ENCODE measurements at places on chromosomes 3 and 15.
A peak's percentile ranks its signal among the peaks of the same experiment; 100 is the strongest.

- peak; percentile 26 for DNase-seq
Measured at GRCh38 chr15:80495401-80495942, 91.3 kb downstream of the ARNT2 start.

DNA sequence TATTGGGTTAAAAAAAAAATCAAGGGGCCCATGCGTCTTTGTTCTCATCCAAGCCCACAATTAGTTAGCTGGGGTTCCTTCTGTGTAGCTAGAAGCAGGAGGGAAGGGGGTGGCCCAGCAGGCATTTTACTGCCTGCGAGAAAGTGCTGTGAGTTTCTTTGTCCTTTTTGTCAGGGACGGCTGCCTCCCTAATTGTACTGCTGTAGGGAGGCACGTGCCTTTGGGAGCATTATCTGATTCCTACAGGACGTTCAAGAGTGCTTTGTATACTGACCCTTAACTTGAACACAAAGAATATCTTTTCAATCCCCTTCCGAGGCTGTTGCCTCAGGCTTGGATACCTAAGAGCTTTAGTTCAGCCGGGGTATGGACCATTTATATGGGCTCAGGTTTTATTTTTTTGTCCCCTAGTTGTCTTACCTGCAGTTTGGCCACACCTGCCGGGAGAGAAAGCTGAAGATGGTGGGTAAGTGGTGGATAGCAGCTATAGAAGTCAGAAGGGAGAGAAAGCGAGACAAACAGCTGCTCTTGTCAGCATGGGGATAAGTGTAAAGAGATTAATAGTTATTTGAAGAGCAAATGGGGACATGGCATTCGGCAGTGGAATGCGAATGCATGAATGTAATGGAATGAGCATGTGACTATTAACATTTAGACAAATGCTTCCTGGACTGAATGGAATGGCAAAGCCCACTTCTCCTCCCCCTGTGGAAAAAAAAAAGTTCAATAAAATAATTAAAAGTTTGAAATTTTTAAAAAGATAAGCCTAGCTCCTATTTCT is 175.2 kb downstream of the TP63 start:
- peak; percentile 16 for DNase-seq

DNA sequence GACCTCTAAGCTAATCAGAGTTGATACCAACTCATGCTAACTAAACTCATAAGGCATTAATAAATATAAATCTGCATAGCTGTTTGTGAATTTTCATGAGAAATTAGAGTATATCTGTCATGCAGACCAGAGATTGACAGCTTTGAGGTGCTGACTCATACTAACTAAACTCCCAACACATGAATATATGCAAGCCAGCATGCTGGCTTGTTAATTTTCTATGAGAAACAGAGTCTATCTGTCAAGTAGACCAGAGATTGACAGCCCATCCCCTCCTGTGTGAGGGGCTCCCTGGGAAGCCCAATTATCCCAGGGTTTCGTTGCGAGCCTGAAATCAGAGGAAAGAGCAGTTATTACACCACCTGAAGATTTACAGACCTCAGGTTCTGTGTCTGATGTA is 69.3 kb downstream of the CD47 start:
- no peak for DNase-seq

GRCh38 chr3:56189536-56189935 is 278.7 kb downstream of the ERC2 start:
- no peak for DNase-seq

DNA sequence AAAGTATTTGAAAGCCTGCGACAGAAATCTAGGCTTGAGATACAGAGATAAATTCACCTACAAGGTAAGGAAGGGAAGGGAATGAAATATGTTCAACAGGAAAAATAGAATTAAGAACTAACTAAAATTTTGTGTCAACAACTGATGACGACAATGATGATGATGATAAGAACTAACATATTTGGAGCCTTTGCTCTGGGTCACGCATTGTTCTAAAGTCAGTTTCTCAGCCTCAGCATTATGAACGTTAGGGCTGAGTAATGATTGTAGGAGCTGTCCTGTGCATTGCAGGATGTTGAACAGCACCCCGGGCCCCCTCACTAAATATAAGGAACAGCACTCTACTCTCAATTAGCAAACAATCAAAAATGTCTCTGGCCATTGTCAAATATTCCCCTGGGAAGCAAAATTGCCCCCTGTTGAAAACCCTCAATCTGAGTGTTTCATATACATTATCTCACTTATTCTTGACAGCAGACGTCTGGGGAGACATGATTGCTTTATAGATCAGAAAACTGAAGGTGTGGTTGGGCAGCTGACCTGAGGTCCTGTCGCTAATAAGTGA is 88.5 kb downstream of the ERC2 start:
- no peak for DNase-seq

DNA sequence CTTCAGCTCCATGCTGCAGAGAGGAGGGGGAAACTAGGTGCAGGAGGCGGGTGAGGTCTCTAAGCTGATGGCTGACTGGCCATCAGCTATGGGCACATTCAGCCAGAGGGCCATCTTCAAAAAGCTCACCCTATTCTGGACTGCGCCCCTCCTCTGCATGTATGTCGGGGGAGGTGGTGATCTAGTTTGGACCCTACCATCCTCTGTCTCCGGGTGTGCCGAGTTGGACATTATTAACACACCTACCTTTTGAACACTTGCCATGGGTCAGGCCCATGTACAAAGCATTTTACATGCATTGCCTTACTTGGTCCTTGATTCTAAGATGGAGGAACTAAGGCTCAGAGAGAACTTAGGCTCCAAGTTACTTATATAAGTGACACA is 1.4 kb downstream of the NISCH start:
- no peak for DNase-seq

DNA sequence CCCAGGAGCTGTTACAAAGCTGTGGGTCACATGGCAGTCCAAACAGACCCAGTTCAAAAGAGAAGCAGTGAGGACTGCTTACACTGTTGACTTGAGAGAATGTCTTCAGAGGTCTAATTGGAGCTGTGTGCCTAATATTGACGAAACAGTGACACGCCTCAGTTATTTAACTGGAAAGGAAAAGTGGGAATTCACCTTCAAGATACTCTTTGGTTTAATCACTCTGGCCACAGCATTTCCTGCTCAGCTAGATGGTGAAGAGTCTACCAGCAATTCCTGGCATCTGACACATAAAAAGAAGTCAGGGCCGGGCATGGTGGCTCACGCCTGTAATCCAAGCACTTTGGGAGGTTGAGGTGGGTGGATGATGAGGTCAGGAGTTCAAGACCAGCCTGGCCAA is 326.4 kb downstream of the SV2B start:
- DNase-seq: no peak

GRCh38 chr3:94226078-94226477 is 163.2 kb downstream of the NSUN3 start:
- peak; percentile 36 for DNase-seq

DNA sequence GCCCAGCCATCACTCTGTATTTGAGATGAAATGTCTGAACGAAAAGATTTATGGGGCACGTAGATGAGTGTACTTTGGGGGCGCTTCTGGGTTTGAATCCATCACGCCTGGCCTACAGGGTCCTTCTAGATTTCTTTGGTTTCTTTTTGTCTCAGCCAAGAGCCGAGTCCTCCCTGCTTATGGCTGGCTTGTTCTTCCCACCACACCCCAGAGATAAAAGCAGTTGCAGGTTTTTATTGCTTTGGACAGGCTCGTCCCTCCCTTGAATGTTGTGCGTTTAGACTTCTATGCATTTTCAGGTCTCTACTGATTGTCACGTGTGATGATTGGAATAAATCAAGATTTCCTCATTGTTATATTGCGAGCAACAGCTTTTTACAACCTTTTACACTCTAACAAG is 104.8 kb upstream of the CHRNA7 start:
- DNase-seq: no peak

- DNase-seq: no peak
Measured at GRCh38 chr3:136465296-136465695, 215.2 kb downstream of the PCCB start.

GRCh38 chr3:89795506-89795905 is 688.1 kb downstream of the EPHA3 start:
- no peak for DNase-seq
